ENCODE measurements at places on chromosomes 16 and 17.

GRCh38 chr17:39183720-39184119 lies 13.7 kb downstream of the CACNB1 start:
- peaks cover 2% of the 10 kb centered on the region for H3K4me1 ChIP-seq
- peaks cover 19% of the 10 kb centered on the region for H3K36me3 ChIP-seq
- DNase-seq = no peak
- no peak overlapping the region for H3K4me3 ChIP-seq
- H3K27ac ChIP-seq = no peak overlapping the region

GRCh38 chr16:86977076-86977676 lies 340.0 kb downstream of the C16orf95 start:
- no peaks in the 10 kb centered on the region for H3K36me3 ChIP-seq
- DNase-seq = no peak
- no peaks in the 10 kb centered on the region for H3K27me3 ChIP-seq
- H3K27ac ChIP-seq = no peak overlapping the region
- no peak overlapping the region for H3K4me3 ChIP-seq

DNA sequence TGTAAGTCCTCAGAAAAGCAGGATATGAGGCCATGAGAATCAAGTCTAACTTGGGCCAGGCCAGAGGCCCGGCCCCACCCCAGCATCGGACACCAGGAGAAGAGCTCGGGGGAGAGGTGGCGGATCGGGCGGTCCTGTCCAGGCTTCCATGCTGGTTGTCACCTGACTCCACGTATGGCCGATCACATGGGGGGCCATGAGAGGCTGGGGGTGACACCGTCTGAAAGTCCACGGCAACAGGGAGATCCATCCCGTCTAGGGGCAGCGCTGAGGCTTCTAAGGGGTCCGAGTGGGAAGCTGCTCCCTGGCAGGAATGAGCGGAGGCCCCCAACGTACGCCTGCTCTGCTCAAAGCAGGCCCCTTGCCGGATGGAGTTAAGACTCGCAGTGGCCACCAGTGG lies 25.8 kb downstream of the ENGASE start:
- no peak overlapping the region for H3K4me3 ChIP-seq
- H3K27me3 ChIP-seq = peaks cover 17% of the 10 kb centered on the region
- no peak for DNase-seq
- no peak overlapping the region for H3K27ac ChIP-seq
- no peaks in the 10 kb centered on the region for H3K4me1 ChIP-seq
- no peaks in the 10 kb centered on the region for H3K36me3 ChIP-seq

DNA sequence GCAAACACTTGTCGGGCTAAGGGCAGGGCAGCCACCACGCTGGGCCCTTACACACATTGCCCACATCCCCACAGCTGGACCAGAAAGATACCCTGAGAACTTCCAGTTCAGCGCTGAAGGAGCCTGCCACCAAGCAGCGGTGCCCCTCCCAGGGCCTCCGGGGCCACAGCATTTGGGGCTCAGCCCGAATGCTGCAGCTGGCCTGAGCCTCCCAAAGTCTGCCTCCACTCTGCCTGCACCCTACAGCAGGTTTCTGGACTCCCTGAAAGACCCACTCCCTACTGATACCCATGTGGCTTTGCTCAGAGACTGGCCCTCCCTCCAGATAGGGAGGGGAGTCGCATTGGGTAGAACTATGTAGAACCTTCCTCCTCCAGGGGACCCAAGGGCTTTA lies 1.5 kb downstream of the MCRIP1 start:
- DNase-seq = no peak
- H3K27me3 ChIP-seq = no peaks in the 10 kb centered on the region
- H3K4me1 ChIP-seq = peaks cover 17% of the 10 kb centered on the region
- no peak overlapping the region for H3K27ac ChIP-seq

- no peak for DNase-seq
- peaks cover 14% of the 10 kb centered on the region for H3K4me1 ChIP-seq
- peaks cover 4% of the 10 kb centered on the region for H3K36me3 ChIP-seq
- no peak overlapping the region for H3K27ac ChIP-seq
- H3K4me3 ChIP-seq = no peak overlapping the region
- peaks cover 6% of the 10 kb centered on the region for H3K27me3 ChIP-seq
Observed at GRCh38 chr16:88633684-88634140, 4.7 kb upstream of the IL17C start.

GRCh38 chr16:79897453-79898146 lies 297.1 kb upstream of the MAF start:
- no peak overlapping the region for H3K27ac ChIP-seq
- H3K36me3 ChIP-seq = no peaks in the 10 kb centered on the region
- H3K4me3 ChIP-seq = no peak overlapping the region
- no peaks in the 10 kb centered on the region for H3K27me3 ChIP-seq
- peaks cover 10% of the 10 kb centered on the region for H3K4me1 ChIP-seq
- peak; percentile 71 for DNase-seq

DNA sequence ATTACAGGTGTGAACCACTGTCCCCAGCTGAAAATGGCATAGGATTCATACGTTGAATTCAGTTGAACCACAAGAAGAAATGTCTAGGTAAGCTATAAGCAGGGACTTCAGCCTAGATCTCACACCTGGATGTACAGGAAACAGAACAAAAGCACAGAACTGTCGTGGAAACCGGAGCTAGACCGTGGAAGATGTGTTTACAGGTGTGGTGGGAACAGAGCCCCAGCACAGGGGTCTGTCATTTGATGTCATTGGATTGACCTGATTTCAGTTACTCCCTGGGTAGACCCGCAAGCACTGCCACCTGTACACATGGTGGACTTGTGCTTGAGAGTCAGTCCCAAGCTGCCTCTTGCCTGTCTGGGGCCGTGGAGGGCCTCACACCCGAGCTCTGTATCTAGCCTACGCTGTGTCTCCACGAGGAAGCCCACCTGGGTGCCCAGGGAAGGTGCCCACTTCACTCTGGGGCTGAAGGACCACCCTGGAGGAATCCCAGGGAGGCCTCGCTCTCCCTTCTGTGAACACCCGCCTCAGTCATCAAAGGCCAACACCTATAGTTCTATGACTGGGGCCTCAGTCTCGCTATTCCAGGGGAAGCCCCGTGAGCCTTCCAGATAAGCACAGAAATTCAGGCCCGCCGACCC lies 32.2 kb upstream of the MLKL start:
- no peaks in the 10 kb centered on the region for H3K27me3 ChIP-seq
- H3K4me1 ChIP-seq = peaks cover 6% of the 10 kb centered on the region
- no peak overlapping the region for H3K27ac ChIP-seq
- H3K4me3 ChIP-seq = no peak overlapping the region

- H3K4me1 ChIP-seq = peaks cover 16% of the 10 kb centered on the region
Observed at GRCh38 chr17:15999974-16000827, 577 bp downstream of the TTC19 start.

DNA sequence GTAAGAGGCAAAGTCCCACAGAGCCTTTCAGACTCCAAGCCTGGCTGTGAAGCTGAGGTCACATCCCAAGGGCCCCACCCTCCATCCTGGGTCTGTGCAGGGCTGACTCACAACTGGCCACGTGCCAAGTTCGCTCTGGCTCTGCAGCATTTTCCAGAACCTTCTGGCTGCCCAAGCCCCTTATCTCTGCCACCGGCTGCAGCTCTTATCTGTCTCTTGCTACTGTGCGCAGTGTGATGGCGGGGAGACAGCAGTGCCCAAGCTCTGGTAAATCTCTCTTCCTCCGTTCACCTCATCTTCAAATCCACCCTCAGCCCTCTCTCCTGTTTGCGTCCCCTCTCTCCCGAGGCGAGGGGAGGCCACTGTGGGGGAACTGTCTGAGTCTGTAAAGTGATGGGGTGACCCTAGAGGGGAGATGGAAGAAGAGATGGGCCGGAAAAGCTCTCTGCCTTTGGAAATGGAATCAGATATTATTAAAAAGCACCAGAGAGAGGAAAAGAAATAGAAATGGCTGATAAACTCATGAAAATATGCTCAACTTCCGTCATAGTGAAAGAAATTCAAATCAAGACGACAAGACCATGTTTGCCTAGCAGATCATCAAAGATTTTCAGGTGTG lies 162.7 kb upstream of the CDC42EP4 start:
- no peak overlapping the region for H3K4me3 ChIP-seq
- H3K27me3 ChIP-seq = peaks cover 2% of the 10 kb centered on the region
- no peaks in the 10 kb centered on the region for H3K36me3 ChIP-seq
- peaks cover 8% of the 10 kb centered on the region for H3K4me1 ChIP-seq
- DNase-seq = peak; percentile 49

DNA sequence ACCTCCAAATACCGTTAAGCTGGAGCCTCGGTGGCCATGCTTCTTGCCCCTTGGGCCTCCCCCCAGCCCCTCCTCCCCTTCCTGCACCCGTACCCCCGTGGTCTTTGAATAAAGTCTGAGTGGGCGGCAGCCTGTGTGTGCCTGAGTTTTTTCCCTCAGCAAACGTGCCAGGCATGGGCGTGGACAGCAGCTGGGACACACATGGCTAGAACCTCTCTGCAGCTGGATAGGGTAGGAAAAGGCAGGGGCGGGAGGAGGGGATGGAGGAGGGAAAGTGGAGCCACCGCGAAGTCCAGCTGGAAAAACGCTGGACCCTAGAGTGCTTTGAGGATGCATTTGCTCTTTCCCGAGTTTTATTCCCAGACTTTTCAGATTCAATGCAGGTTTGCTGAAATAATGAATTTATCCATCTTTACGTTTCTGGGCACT lies 928 bp downstream of the HBA1 start:
- no peak overlapping the region for H3K4me3 ChIP-seq
- H3K4me1 ChIP-seq = peaks cover 10% of the 10 kb centered on the region
- H3K36me3 ChIP-seq = no peaks in the 10 kb centered on the region
- peaks cover 38% of the 10 kb centered on the region for H3K27me3 ChIP-seq
- no peak for DNase-seq

GRCh38 chr17:20948984-20949777 lies 93.6 kb downstream of the USP22 start:
- H3K27ac ChIP-seq = no peak overlapping the region
- H3K4me3 ChIP-seq = no peak overlapping the region
- DNase-seq = no peak

DNA sequence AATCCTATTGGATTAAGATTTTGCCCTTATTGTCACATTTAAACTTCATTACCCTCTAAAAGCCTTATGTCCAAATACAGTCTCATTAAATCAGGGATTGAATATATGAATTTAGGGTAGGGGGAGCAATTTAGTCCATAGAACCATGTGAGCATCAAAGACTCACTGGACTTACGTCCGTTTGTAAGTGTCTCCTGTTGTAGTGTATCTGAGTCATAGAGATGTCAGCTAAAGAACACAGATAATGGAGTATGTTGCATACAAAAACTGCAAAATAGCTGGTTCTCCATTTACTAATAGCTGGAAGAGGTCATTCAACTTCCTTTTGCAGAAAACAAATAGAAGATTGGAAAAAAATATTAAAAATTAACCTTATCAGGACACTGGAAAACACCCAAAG lies 599.1 kb upstream of the SOX9 start:
- no peak overlapping the region for H3K27ac ChIP-seq
- H3K4me1 ChIP-seq = no peaks in the 10 kb centered on the region
- no peak overlapping the region for H3K4me3 ChIP-seq

DNA sequence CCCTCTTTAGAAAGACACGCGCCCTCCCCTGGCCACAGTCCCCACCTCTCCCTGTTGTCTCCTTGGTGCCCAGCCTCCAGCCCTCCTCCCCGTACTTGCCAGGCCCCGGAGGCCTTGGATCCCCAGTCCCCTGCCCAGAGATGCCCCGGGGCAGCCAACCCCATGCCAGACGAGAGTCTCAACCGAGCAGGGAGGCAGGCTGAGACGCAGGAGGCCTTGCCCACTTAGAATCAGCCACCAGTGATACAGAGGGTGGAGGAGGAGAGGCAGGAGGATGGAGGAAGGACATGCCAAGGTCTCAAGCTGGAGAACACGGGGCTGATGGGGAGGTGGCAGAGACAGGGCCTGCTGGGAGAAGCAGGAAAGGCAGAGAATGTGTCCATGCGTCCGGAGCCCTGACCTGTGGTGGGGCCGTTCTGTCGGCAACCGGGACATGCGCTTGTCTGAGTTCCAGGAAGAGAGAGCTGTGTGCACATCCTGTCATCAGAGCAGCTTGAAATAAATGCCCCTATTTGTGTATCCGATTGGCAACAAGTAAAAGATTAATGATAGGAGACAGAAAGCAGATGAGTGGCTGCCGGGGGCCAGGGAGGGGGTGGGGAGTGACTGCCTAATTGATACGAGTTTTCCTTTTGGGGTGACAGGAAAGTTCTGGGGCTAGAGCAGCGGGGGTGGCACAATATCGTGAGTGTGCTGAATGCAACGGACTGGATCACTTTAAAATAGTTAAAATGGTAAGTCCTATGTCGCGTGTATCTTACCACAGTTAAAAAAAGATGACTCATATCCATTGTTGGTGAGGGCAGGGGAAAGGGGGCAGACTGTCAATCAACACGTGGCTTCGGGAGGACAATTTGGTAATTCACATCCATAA lies 44.7 kb upstream of the MEAK7 start:
- no peak for DNase-seq
- H3K27ac ChIP-seq = no peak overlapping the region
- H3K36me3 ChIP-seq = no peaks in the 10 kb centered on the region
- peaks cover 11% of the 10 kb centered on the region for H3K4me1 ChIP-seq
- H3K27me3 ChIP-seq = peaks cover 4% of the 10 kb centered on the region

GRCh38 chr17:82678265-82678891 lies 20.1 kb downstream of the RAB40B start:
- no peak for DNase-seq
- no peaks in the 10 kb centered on the region for H3K4me1 ChIP-seq
- H3K36me3 ChIP-seq = no peaks in the 10 kb centered on the region
- H3K4me3 ChIP-seq = no peak overlapping the region

DNA sequence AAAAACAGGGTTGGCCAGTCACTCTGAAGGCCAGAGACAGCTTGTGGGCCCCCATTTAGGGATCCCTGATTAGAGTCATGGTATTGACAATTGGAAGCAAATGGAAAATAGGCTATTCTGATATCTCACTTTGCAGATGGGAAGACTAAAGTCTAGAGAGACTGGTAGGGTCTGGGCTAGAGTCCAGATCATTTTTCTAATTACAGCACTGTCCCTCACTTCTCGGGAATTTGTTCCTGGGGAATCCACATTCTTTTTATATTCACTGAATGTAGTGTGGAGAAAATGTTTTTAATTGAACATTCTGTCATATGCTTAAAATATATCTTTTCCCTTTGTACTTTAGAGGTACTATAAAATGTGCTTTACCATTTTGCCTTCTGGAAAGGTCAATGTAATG lies 1.1 kb downstream of the KATNIP start:
- peak overlapping the region; percentile 95 for H3K27ac ChIP-seq
- DNase-seq = no peak
- no peaks in the 10 kb centered on the region for H3K36me3 ChIP-seq
- H3K4me1 ChIP-seq = peaks cover 30% of the 10 kb centered on the region
- H3K4me3 ChIP-seq = peak overlapping the region; percentile 98

All from astrocyte (in vitro differentiated cells and primary cell).